ENCODE measurements at places on chromosomes 11 and 22.

GRCh38 chr11:112310419-112310818 is 49.8 kb upstream of the PLET1 start:
- no peak for DNase-seq

- no peak for DNase-seq
Measured at GRCh38 chr11:19846654-19847305, 134.1 kb downstream of the NAV2 start.

DNA sequence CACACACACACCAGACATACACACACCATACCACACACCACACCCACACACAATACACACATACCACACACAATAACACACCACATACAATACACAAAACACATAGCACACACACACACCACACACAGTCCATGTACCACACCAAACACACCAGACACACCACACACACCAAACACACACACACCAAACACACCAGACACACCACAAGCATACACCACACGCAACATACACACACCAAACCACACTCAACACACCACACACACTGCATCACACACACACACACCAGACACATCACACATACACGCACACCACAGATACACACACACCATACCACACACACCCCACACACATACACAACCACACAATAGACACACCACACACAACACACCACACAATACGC is 54.8 kb downstream of the IGSF9B start:
- DNase-seq: no peak

DNA sequence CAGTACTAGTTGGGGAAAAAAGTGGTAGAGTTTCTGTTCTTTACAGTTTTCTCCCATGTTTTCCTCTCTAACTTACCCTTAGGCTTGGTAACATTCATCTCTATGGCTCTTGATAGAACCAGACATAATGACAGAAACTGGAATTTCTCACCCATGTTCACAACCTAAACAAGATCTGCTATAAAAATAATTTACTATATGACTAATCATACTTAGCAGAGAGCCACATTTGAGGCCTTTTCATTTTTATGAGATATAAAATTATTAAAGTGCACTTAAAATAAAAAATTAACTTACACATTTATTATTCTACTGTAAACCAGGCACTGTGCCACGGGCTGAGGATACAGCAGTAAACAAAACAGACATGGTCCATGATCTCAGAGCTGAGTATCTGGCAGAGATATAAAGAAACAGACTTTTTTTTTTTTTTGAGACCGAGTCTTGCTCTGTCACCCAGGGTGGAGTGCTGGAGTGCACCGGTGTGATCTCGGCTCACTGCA is 98.1 kb downstream of the GAB2 start:
- DNase-seq: no peak

- DNase-seq: no peak
Measured at GRCh38 chr22:24284747-24285203, 14.1 kb downstream of the SPECC1L start.

DNA sequence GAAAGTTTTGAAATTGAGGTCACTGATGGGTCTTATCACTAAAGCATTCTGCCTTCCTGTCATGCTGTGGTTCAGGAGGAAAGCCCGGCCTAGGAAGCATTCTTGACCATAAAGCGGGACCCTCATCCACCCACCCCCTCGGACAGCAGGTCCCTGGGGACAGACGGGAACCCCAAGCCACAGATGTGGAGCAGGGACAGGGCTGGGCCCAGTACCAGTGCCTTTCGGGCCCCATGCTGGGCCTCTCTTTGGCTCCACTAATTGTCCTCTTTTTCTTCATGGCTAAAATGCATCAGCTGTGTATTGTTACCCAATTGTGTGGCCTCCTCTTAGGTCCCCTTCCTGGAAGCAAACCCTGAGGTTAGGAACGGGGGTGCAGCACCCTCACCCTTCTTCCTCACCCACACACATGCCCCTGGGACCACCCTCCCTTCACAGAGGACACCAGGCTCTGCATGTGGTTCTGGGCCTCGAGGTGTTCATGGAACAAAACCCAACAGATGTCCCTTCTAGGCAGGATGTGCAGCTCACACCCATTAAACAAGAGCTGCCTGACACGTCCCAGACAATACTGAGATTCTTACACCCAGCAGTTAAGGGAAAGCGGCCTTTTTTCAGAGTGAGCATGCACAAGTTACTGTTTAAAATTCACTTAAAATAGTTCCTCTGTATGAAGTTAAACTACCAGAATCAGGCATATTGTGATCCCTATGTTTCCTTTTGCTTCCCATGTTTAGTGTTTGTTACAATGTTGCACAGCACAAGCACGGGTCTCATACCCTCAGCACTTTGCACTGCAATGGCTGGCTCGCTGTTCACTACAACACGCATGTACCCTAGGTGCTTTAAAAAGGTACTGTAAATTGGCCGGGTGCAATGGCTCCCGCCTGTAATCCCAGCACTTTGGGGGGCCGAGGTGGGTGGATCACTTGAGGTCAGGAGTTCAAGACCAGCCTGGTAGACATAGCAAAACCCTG is 807.6 kb downstream of the BRD1 start:
- no peak for DNase-seq

GRCh38 chr11:44003736-44004451 is 43.9 kb upstream of the ACCSL start:
- no peak for DNase-seq

DNA sequence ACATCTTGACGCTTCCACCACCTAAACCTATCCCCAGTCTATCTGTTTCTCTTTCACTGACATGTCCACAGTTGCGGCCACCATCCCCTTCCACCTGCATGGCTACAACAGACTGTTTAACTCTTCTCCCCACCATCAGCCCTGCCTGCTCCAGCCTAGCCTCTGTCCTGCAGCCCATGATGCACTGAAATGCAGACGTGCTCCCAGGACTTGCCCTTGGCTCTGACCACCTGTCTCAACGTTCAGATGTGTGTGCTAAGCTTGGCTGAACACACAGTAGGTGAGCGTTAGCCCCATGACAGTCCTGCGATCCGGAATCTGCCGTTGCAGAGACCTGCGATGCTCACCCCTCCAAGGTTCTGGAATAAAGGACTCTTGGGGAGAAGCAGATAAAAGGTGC is 22.7 kb downstream of the CBX7 start:
- no peak for DNase-seq

DNA sequence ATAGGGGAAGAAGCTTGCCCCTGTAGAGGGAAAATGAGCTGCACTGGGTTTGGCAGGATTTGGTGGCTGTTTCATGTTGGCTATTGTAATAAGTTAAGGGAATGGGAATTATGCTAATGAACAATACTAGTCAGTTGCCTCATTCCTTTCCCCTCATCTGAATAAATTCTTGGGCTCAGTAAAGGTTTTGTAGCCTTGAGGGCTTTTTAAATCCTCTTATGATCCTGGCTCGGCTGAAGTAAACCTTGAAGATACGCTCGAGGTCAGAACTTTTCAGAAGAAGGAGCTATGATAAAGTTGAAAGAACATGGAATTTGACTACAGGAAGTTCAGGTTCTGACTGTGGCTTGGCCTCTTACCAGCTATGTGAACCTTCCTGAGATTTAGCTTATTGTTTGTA is 448.7 kb downstream of the RAB38 start:
- DNase-seq: no peak

- no peak for DNase-seq
Measured at GRCh38 chr11:126963115-126963514, 37.5 kb downstream of the KIRREL3 start.

GRCh38 chr22:30226192-30226832 is 20.2 kb downstream of the LIF start:
- no peak for DNase-seq

DNA sequence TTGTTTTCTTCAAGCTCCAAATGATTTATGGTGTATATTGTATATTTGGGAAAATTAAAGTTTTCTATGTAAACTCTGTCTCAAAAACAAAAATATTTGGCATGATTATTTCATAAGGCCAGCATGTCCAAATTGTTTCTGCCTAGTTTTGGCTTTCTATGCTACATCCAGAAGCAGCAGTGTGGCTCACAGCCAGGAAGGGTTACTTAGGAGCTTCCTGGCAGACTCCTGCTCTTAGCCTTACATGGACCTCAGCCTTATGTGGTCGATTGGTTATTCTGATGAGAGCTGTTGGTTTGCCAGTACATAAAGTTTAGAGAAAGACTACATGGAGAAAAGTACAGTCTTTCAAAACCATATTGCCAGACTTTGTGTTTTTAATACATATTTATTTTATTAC is 297.7 kb upstream of the FAT3 start:
- DNase-seq: no peak

GRCh38 chr11:79594834-79595233 is 154.0 kb upstream of the TENM4 start:
- DNase-seq: no peak

- no peak for DNase-seq
Measured at GRCh38 chr22:50302041-50302541, 5.4 kb downstream of the PLXNB2 start.

DNA sequence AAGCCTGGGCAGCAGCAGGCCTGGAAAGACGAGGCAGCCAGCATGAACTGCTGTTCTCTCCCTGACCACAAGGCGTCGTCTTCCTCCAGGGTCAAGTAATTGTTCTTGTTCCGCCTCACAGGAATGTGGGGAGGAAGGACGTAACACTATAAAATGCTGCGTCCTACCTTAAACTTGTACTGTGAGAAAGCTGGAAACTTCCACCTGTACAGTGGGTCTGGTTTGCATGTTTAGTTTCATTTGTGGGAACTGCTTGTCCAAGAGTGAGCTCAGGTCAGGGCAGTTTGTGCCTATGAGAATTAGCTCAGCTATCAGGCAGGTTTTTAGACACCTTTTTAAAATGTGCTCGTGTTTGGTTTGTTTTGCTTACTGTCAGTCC is 55.2 kb downstream of the PANX1 start:
- DNase-seq: peak; percentile 10

GRCh38 chr22:27729246-27729645 is 72.3 kb downstream of the MN1 start:
- DNase-seq: no peak

DNA sequence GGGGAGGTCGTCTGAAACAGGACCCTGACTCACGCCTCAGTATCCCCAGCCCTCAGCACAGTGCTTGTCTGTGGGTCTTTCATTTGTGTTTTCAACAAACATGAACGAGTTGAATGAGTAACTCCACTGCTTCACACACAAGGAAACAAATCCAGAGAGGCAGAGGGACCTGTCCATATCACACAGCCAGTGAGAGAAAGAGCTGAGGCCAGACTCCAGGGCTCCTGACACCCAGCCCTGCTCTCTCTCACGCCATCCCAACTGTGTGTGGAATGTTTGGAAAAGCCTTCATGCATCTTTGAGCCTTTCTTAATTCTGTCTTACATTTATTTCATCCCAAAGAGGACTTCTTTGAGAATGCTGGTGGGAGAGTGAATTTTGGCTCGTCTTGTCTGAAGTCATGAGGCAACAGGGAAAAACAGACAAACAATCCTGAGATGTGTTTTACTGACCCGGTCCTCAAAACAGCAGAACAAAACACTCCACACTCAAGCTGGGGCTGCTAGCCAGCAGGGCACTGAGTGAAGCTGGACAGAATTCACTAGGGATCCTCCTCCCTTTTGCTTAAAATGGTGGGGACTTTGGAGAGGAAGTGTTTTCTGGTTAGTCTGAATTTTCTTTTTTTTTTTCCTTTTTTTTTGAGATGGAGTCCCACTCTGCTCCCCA is 19.7 kb upstream of the ALG8 start:
- DNase-seq: no peak

DNA sequence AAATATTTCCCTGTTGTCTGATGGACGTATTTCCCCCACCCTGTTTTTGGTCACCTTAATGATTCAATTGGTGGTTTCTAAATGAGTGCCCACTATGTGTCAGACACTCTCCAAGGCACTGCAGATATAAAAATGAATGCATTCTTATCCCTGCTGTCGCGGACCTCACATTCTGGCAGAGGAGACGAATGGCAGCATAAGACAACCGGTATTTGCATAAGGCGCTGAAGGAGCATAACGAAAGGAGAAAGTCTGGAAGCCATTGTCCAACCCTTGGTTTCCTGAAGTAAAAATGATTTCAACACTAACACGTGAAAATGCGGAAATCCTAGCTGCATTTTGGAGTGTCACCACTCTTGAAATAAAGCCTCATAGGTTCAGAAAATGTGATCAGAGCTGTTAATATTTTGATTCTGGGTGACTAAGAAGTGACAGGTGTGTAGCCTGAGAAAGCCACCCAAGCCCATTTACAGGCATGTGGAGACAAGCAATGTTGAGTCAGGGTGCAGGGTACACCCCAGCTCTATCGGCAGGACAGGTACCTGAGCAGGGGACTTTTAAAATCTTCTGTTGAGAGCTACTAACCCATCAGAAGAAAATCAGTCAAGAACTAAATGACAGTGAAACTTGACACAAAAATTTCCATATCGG is 10.1 kb upstream of the GAB2 start:
- no peak for DNase-seq

DNA sequence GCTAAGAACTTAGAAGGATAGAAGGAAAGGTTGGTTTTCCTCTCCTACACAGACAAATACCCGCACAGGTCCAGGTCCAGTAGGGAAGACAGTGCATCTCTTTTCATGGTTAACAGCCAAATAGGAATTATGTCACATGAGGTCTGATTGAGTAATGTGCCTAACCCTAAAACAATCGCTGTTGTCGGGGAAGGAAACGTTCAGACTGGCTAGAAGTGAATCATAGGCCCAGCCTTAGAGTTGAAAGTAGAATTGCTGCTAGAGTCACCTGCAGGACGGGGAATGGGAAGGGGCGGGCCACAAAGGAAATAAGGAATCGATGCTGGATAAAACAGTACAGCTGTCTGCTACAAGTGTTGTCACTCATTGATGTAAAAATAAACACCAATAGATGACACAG is 12.4 kb upstream of the HTATIP2 start:
- DNase-seq: no peak

GRCh38 chr11:65947133-65947532 is 1.9 kb downstream of the TSGA10IP start:
- no peak for DNase-seq

DNA sequence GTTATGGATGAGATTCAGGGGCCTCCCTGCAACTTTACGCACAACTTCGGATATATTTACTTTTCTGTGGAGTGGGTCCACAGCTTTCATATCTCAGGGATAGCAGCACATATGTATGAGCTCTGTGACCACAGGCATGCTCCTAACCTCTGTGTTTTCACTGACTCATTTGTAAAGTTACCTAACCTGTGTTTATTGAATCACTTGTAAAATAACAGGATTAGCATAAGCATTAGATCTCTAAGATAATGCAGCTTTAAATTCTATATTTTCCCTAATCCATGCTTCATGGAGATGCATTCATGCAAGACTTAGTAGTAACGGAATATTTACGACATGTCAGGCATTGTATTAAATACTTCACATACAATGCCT is 47.9 kb upstream of the DDI1 start:
- DNase-seq: no peak

GRCh38 chr22:39617342-39617741 is 46.8 kb downstream of the CACNA1I start:
- DNase-seq: peak; percentile 16
